ENCODE measurements at places on chromosomes 12 and 14. TPM values are rescaled to one million over a fixed set of nuclear protein-coding genes. Genes with fewer than 3 reads are reported as not detected.

- peaks cover 4% of the 10 kb centered on the region for H3K36me3 ChIP-seq
- peak overlapping the region; percentile 58 for H3K27ac ChIP-seq
- no peak overlapping the region for H3K4me3 ChIP-seq
- no peaks in the 10 kb centered on the region for H3K27me3 ChIP-seq
- no peak for DNase-seq
Measured at GRCh38 chr12:53224897-53225634, 6.9 kb downstream of the RARG start.

- peak; percentile 95 for DNase-seq
- peaks cover 2% of the 10 kb centered on the region for H3K36me3 ChIP-seq
- peaks cover 11% of the 10 kb centered on the region for H3K27me3 ChIP-seq
- peak overlapping the region; percentile 99 for H3K4me3 ChIP-seq
- H3K4me1 ChIP-seq, result peaks cover 23% of the 10 kb centered on the region
Measured at GRCh38 chr12:48956279-48957140, 777 bp downstream of the ARF3 start.

GRCh38 chr14:38204719-38205115 lies 3.0 kb upstream of the SSTR1 start:
- no peak overlapping the region for H3K4me3 ChIP-seq
- DNase-seq, result no peak
- peaks cover 31% of the 10 kb centered on the region for H3K27me3 ChIP-seq
- no peaks in the 10 kb centered on the region for H3K4me1 ChIP-seq
- H3K27ac ChIP-seq, result no peak overlapping the region

- no peaks in the 10 kb centered on the region for H3K27me3 ChIP-seq
- no peak for DNase-seq
- no peaks in the 10 kb centered on the region for H3K36me3 ChIP-seq
Measured at GRCh38 chr14:86766469-86766868, 1226.5 kb downstream of the GALC start.

Gene AREL1
- 45.6 TPM for total RNA-seq

Gene SOAT2
- total RNA-seq, result not detected

DNA sequence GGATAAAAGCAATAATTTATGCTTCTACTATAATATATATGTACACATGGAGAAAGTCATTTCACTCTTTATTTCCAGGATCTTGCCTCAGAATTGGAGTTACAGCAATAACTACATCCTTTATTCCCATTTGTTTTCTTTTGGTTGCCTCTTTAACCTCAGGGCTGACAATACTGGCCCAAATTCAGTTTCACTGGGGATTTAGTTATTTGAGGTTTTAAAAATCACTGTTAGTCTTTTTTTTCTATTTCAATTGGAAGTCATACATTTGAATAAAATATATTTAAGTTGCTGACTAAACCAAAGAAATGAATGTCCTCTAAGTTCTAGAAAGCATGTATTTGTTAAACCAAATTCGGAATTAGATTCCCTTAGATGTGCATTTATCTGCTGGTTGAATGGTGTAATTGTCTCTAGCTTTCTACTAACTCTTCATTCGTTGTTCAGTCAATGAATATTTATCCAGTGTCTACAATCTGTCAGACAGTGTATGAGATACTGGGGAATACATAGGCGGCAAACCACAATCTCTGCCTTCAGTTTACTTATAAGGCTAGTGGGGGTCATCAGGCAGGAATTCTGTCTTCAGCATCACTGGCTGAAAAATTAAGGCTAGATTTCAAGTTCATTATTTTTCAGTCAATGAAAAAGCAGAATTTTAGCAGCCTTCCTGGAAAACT lies 190.8 kb upstream of the ARHGAP5 start:
- no peak for DNase-seq
- H3K4me1 ChIP-seq, result peaks cover 19% of the 10 kb centered on the region
- H3K4me3 ChIP-seq, result no peak overlapping the region
- H3K36me3 ChIP-seq, result no peaks in the 10 kb centered on the region
- no peaks in the 10 kb centered on the region for H3K27me3 ChIP-seq
- no peak overlapping the region for H3K27ac ChIP-seq

- H3K36me3 ChIP-seq, result no peaks in the 10 kb centered on the region
- H3K27ac ChIP-seq, result no peak overlapping the region
- no peak overlapping the region for H3K4me3 ChIP-seq
- peaks cover 8% of the 10 kb centered on the region for H3K27me3 ChIP-seq
Measured at GRCh38 chr14:34098045-34098984, 147.4 kb upstream of the EGLN3 start.

DNA sequence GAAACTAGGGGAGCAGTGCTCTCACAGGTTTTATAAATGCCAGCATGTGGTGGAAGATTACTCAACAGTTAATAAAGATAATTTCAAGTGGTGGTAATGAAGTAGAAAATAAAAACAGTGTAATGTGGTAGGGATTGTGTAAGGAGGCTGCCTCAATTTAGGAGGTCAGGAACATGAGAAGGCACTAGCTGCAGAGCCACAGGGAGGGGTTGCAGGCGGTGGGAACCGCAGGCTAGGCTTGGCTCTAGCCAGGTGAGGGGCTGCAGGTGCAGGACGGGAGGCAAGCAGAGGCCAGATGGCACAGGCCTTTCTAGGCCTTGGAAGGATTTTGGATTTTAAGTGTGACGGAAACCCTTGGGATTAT lies 768 bp downstream of the METTL25 start:
- H3K27ac ChIP-seq, result peak overlapping the region; percentile 99
- no peak for DNase-seq
- no peaks in the 10 kb centered on the region for H3K27me3 ChIP-seq
- H3K4me3 ChIP-seq, result peak overlapping the region; percentile 99
- peaks cover 17% of the 10 kb centered on the region for H3K36me3 ChIP-seq

- H3K27me3 ChIP-seq, result peaks cover 20% of the 10 kb centered on the region
- no peaks in the 10 kb centered on the region for H3K36me3 ChIP-seq
- no peak overlapping the region for H3K4me3 ChIP-seq
- H3K4me1 ChIP-seq, result no peaks in the 10 kb centered on the region
- DNase-seq, result no peak
- no peak overlapping the region for H3K27ac ChIP-seq
Measured at GRCh38 chr14:21748869-21749303, 75.3 kb upstream of the OR4E1 start.

Gene C12orf60
- 0.84 TPM for total RNA-seq

Gene TAS2R8
- total RNA-seq, result 0.50 TPM

DNA sequence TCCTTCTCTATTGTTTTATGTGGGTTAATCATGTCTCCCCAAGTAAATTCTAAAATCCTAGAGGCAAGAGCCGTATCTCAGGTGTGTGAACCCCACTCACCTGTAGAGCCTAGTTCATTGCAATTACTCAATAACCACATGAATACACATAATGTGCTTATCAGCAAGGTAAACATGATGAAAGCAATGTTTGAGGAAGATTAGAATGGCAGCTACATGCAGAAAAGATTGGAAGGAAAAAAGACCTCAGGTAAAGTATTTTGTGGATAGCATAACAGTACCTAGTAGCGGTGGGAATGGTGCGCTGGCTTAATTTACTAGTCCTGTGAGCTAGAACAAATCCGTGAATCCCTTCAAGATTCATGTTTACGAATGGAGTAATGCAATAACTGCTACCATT lies 5.3 kb upstream of the KRAS start:
- H3K27me3 ChIP-seq, result no peaks in the 10 kb centered on the region
- no peak for DNase-seq
- H3K4me3 ChIP-seq, result no peak overlapping the region
- H3K27ac ChIP-seq, result no peak overlapping the region
- H3K4me1 ChIP-seq, result peaks cover 1% of the 10 kb centered on the region

GRCh38 chr12:95431120-95431519 lies 42.8 kb upstream of the METAP2 start:
- H3K27me3 ChIP-seq, result peaks cover 9% of the 10 kb centered on the region
- H3K4me1 ChIP-seq, result peaks cover 4% of the 10 kb centered on the region
- DNase-seq, result no peak
- no peak overlapping the region for H3K27ac ChIP-seq
- H3K4me3 ChIP-seq, result no peak overlapping the region

- H3K27me3 ChIP-seq, result peaks cover 36% of the 10 kb centered on the region
- H3K4me1 ChIP-seq, result no peaks in the 10 kb centered on the region
- H3K4me3 ChIP-seq, result no peak overlapping the region
- no peak overlapping the region for H3K27ac ChIP-seq
- no peaks in the 10 kb centered on the region for H3K36me3 ChIP-seq
- DNase-seq, result no peak
Measured at GRCh38 chr12:21751517-21751916, 23.0 kb downstream of the KCNJ8 start.

DNA sequence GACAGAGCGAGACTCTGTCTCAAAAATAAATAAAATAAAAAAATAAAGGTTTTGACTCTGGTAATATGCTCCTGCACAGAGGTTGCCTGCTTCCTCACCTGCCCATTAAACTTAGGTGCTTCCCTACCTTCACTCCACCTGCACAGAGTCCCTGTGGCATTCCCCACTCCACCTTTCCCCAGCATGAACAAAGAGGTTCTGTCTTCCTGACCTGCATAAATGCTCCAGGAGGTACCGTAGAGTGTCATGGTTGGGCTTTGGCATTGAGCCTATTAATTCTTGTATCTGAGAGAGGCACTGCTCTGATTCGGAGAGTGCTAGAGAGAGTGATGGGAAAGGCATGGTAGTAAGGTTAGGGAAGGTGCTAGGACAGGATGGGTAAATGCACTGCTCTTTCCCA lies 6.3 kb downstream of the ARHGAP9 start:
- peaks cover 41% of the 10 kb centered on the region for H3K27me3 ChIP-seq
- H3K4me1 ChIP-seq, result peaks cover 8% of the 10 kb centered on the region
- H3K36me3 ChIP-seq, result no peaks in the 10 kb centered on the region
- no peak for DNase-seq
- H3K27ac ChIP-seq, result no peak overlapping the region

Gene TEX22
- total RNA-seq, result 3.1 TPM

Gene BRI3BP
- total RNA-seq, result 4.9 TPM

DNA sequence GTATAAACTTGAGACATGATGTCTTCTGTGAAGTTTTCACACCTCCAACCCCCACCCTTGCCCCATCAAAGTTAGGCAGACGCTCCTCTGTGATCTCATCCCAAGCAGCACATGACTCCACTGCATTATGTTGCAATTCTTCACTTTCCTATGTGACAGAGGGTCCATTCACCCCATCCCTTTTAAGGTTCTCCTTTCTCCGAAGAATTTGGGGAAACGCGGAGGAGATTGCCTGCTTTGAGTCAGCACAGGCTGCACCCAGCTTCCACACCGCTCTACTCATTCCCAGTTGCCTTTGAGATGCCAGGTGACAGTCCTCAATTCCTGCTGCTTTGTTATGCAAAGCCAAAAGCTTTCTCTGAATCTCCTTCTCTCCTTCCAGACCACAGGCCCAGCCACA lies 61.8 kb downstream of the PHLDA1 start:
- no peak overlapping the region for H3K4me3 ChIP-seq
- no peaks in the 10 kb centered on the region for H3K36me3 ChIP-seq
- peaks cover 4% of the 10 kb centered on the region for H3K27me3 ChIP-seq
- H3K4me1 ChIP-seq, result peaks cover 18% of the 10 kb centered on the region
- no peak overlapping the region for H3K27ac ChIP-seq

DNA sequence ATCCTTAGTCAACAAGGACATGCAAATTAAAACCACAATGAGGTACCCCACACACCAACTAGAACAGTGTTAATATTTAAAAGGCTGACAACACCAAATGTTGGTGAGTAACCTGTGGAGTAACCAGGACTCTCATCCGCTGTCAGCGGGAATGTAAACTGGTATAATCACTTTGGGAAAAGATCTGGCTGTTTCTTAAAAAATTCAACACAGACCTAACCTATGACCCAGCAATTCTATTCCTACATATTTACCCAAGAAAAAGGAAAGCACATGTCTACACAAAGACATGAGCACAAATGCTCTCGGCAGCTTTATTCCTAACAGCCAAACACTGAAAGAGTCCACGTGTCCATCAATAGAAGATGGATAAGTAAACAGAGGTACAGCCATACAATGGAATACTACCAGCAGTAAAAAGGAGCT lies 26.6 kb downstream of the NRDE2 start:
- H3K27ac ChIP-seq, result no peak overlapping the region
- H3K4me3 ChIP-seq, result no peak overlapping the region
- DNase-seq, result no peak
- H3K36me3 ChIP-seq, result peaks cover 26% of the 10 kb centered on the region
- peaks cover 4% of the 10 kb centered on the region for H3K4me1 ChIP-seq
- H3K27me3 ChIP-seq, result no peaks in the 10 kb centered on the region

- no peak for DNase-seq
- no peaks in the 10 kb centered on the region for H3K4me1 ChIP-seq
- peaks cover 27% of the 10 kb centered on the region for H3K36me3 ChIP-seq
- no peaks in the 10 kb centered on the region for H3K27me3 ChIP-seq
- no peak overlapping the region for H3K4me3 ChIP-seq
Measured at GRCh38 chr12:31412292-31412801, 86.4 kb upstream of the SINHCAF start.

DNA sequence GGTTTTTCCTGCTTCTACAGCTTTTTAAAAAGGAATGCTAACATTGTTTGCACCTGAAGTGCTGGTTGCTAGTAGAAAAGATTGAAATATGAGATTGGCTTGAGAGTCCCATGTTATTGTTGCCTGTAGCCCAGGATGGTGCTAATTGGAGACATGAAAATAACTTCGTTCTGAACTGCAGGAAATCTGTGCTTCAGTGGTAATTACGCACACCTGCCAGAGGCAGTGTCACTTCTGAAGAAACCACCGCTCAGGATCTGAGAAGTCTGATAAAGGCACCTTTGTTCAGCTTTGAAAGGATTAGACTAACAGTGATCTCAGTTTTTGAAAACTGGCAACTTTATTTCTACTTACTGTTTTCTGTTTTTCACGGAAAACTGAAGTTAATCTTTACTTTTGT lies 15.5 kb upstream of the ATP6V0A2 start:
- H3K4me1 ChIP-seq, result no peaks in the 10 kb centered on the region
- no peaks in the 10 kb centered on the region for H3K27me3 ChIP-seq
- no peak overlapping the region for H3K27ac ChIP-seq

Gene TRHDE
- 0.21 TPM for total RNA-seq

- H3K36me3 ChIP-seq, result no peaks in the 10 kb centered on the region
- H3K27me3 ChIP-seq, result no peaks in the 10 kb centered on the region
- DNase-seq, result no peak
- peak overlapping the region; percentile 98 for H3K4me3 ChIP-seq
- no peak overlapping the region for H3K27ac ChIP-seq
Measured at GRCh38 chr14:55190906-55191202, 531 bp downstream of the DLGAP5 start.

- H3K27ac ChIP-seq, result no peak overlapping the region
- no peak overlapping the region for H3K4me3 ChIP-seq
- DNase-seq, result no peak
Measured at GRCh38 chr12:16603916-16604575, 1.9 kb downstream of the LMO3 start.

Gene SLC41A2
- 24.4 TPM for total RNA-seq

Gene THTPA
- 22.3 TPM for total RNA-seq

Gene NEUROD4
- total RNA-seq, result not detected

GRCh38 chr14:45868377-45868776 lies 615.4 kb upstream of the MIS18BP1 start:
- H3K27ac ChIP-seq, result no peak overlapping the region
- no peaks in the 10 kb centered on the region for H3K36me3 ChIP-seq
- H3K4me1 ChIP-seq, result no peaks in the 10 kb centered on the region

Measured in osteocyte (in vitro differentiated cells).